ENCODE measurements at places on chromosomes 7 and 10.

DNA sequence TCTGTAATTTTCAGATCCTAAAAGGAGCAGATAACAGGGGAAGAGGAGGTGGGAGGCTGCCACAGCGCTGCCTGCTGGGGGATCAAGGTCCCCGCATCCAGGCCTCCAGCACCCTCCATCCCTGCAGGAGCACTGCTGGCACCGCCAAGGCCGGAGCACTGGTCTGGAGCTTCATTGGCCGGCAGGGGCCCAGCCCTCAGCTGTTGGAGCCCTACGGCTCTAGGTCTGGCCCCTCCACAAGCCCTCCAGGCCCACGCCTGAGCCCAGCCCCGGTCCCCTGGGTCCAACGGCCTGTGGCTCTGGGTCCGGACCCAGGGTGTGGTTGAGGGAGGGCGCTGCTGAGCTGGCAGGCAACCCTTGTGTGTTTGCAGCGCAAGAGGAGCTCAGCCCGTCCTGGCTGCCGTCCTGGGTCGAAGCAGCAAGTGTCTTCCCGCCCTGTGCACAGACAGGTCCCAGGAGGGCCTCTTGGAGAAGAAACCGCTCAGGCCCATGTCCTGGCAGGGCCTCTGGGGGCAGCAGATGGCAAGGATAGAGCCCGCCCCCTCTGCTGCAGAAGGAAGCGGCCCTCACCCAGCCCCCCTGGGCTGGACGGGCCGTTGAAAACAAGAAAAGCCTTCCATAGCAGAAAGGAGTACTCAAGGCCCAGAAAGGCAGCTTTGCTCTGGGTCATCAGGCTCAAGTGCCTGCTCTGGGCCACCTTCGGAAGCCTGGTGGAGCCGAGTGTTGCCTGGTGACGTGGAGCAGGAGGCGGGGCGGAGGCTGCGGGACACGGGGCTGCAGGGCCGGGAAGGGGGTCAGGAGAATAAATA, 54.3 kb upstream of the TNRC18 start:
- DNase-seq: no peak

GRCh38 chr10:35784751-35785150, 142.7 kb upstream of the FZD8 start:
- DNase-seq: no peak

GRCh38 chr10:25547382-25547781, 372.6 kb downstream of the GPR158 start:
- no peak for DNase-seq

DNA sequence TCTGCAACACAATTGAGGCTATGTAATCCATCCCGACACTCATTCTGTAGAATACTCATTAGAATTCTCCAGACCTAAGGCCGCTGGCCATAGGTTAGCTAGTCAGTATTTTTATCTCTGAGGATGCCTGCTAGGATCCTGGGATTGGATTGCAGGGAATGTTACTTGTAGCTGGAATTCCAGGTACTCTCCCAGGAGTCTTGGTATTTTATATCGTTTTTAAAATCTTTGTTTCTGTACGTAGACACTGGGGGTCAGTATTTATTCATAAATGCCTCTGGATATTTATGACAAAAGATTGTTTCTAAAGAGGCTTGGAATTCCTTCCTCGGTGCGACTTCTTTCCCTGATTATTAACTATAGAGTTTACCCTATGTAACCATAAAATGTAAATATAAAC, 40.1 kb downstream of the BPGM start:
- no peak for DNase-seq

- DNase-seq: no peak
Measured at GRCh38 chr7:44637788-44638594, 31.6 kb downstream of the OGDH start.

DNA sequence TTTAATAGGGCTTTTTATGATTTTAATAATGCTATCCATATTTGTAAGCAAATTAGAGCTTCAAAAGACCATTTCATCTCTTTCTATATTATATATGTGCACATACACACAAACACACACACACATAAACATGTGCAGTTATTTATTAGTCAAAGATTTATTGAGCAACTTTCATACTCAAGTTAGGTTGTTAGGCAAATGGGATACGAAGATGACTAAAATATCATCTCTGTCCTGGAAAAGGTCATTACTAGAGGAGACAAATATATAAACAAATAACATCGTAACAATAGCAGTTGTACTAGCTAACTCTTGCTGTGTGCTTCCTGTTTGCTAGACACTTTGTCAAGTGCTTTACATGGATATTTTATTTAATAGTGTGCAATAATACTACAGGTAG, 307.9 kb downstream of the SNX13 start:
- DNase-seq: no peak

DNA sequence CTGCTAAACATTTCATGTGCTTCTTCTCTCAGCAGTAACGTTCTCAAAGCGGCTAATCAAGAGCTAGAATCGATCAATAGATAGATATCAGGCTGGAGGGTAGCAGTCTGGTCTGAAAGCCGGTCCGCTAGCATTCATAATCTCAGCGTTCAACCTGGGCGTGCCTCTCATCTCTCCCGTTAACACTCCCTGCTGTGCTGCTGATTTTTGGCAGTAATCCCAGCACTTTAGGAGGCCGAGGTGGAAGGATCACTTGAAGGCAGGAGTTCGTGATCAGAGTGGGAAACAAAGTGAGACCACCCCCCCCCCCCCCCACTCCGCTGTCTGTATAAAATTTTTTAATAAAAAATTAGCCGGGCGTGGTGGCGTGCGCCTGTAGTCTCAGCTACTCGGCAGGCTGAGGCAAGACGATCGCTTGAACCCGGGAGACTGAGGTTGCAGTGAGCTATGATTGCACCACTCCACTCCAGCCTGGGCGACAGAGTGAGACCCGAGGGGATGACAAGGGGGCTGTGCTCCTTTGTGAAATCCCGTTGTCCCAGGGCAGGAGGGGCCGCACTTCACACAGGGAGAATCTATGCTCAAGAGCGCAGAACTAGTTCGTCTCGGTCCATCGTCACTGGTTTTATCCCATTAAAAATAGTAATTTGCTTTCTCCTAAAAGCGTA, 624 bp upstream of the CEP55 start:
- no peak for DNase-seq

DNA sequence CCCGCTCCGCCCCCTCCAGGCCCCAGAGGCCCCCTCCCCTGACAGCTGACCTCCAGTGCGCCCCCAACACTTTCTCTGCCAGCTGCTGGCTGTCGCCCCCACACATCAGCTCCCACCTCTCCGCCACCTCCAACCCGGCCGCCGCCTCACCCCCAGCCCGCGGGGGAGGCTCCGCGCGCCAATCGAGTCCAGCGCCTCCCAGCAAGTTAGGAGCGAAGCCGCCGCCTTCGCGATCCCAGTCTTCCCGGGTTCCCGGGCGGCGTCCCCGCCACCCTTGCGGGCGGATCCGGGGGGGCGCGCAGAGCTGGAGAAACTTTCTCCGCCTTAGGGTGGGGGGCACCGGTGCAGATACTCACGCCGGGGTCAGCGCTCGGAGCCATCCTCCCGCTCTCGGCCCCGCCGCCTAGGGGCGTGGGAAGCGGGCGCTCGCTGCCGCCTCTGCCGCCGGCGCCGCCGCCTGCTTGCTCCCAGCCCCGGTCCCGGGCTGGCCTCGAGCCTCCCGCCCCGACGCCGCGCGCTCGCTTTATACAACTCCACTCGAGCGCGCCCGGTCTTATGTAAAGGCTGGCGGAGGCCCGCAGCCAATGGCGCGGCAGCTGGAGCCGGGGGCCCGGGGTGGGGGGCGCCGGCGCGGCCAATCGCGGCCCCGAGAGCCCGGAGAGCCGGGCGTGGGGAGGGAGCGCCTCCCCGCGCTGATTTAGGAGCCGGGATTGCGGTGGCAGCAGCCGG, at the start of gene CRTAC1:
Gene CRTAC1, minus strand, starts transcription at position 529 of the 729 bp plus-strand sequence. Its CDS starts 149 bp downstream, at position 380.
- DNase-seq: no peak

- no peak for DNase-seq
Measured at GRCh38 chr7:17554341-17555015, 256.0 kb downstream of the AHR start.

DNA sequence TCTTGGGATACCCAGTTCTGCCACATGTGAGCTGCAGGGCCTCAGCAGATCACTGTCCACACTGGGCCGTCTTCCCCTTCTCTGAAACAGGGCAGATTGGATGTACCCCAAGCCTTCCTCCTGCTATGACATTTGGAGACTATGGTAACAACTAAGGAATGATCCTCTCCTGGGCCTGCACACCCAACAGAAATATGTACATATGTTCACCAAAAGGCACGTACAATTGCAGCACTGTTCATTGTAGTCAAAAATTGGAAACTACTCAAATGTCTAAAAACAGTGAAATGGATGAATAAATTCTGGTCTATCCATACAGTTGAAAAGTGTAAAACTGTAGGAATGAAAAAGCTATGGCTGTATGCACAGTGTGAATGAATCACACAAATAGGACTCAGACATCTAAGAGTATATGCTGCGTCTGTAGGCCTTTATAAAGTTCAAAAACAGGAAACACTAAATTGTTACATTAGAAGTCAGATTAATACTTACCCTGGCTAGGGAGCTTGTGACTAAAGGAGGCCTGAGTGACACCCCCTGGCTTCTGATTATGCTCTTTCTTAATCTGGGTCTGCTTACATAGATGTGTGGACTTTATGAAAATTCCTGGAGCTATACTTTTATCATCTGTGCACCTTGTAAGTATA, 16.1 kb upstream of the XPNPEP1 start:
- DNase-seq: no peak

- no peak for DNase-seq
Measured at GRCh38 chr10:48493083-48493871, 111.6 kb downstream of the ARHGAP22 start.

GRCh38 chr10:969473-970150, 18.6 kb upstream of the GTPBP4 start:
- DNase-seq: no peak

- no peak for DNase-seq
Measured at GRCh38 chr7:85090143-85090542, 96.7 kb downstream of the SEMA3D start.

GRCh38 chr10:107901076-107901475, 736.6 kb upstream of the SORCS1 start:
- no peak for DNase-seq

DNA sequence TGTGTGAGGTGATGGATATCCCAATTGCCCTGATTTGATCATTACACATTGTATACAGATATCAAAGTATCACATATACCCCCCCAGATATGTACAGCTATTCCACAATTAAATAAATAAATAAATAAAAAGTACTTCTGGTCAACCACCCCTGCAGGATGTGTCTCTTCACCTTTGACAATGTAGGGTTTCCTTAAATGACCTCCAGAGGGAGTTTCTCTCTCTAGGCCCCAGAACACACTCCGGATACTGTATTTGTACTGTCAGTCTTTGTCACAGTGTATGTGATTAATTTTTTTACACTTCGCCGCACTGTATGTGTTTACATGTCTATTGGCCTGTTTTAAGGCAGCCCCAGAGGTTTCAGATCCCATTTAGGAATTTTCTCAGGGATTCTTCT, 123.6 kb downstream of the ADCYAP1R1 start:
- no peak for DNase-seq

GRCh38 chr10:132904814-132905649, 37.3 kb downstream of the CFAP46 start:
- DNase-seq: no peak

DNA sequence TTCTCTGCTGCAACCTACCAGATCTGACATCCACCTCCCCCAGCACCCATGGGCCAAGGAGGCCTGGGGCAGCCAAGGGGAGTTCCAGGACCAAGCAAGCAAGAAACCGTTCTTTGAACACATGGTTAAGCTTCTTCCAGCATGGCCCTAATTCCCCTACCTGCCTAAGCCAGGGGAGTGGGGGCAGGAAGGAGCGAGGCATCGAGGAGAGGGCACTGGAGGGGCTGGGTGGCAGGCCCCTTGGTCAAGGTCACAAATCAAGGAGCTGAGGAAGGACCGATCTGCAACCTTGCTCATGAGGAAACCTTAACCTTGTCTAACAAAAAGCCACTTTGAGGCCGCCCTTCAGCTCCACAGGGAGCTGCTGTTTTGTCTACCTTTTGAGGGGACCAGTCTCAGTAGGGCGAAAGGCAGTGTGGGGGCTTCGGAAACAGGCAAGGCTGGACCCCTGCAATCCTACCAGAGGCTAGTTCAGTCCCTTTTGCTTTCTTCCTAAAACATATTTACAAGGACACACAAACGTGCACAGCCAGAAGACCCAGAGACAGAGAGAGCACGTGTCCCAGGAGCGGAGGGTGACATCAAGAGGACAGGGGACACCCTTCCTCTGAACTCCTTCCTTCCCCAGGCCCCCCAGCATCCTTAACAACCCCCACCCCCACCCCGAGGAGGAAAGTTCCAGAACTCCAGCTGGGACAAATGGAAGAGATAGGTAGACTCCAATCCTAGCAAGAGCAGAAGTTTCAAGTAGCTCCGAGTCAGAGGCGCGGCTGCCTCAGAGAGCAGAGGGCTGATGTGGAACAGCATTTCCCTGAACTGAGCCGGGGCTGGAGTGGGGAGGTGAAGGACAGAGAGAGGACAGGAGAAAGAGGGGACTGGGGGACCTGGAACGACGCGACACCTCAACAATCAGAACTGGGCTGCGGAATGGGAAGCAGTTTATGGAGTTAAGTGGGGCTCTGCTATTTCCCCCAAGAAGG, 28.2 kb downstream of the SPOCK2 start:
- DNase-seq: no peak

- DNase-seq: no peak
Measured at GRCh38 chr7:284762-285722, 4.9 kb upstream of the FOXL3 start.

DNA sequence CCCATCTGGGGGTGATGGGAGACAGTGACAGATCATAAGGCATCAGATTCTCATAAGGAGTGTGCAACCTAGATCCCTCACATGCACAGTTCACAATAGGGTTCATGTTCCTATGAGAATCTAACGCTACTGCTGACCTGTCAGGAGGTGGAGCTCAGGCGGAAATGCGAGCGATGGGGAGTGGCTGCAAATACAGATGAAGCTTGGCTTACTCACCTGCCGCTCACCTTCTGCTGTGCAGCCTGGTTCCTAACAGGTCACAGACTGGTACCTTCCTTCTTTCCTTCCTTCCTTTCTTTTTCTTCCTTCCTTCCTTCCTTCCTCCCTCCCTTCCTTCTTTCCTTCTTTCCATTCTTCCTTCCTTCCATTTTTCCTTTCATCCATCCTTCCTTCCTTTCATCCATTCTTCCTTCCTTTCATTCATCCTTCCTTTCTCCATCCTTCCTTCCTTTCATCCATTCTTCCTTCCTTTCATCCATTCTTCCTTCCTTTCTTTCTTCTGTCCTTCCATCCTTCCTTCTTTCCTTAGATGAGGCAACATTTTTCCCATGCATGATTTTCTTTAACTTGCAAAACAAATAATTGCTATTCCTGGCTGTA, 370.0 kb upstream of the AUTS2 start:
- DNase-seq: no peak

- no peak for DNase-seq
Measured at GRCh38 chr10:104028823-104029520, 56.7 kb downstream of the COL17A1 start.

DNA sequence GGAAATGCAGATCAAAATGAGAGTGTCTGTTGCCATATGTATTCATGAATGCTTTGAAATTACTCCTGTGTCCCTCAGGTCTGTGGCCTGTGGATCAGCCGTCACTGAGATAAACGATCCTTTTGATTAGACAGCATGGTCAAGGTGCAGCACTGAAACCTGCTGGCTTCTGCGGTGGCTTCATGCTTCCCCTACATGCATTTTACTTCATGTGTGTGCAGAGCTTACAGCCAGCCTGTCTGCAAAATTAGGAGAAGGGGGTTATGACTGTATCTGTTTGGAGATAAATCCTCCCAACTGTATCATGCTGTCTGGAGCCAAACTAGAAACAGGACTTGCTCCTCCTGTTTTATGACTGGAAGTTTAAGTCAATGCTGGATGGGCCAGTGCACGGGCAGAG, 71.0 kb upstream of the PLPP4 start:
- no peak for DNase-seq

GRCh38 chr10:49191349-49191748, 3.2 kb upstream of the TMEM273 start:
- no peak for DNase-seq
